ENCODE measurements at places on chromosomes 6 and 20.

- peak; percentile 65 for DNase-seq
Observed at GRCh38 chr20:3777716-3778629, 3.3 kb downstream of the SPEF1 start.

DNA sequence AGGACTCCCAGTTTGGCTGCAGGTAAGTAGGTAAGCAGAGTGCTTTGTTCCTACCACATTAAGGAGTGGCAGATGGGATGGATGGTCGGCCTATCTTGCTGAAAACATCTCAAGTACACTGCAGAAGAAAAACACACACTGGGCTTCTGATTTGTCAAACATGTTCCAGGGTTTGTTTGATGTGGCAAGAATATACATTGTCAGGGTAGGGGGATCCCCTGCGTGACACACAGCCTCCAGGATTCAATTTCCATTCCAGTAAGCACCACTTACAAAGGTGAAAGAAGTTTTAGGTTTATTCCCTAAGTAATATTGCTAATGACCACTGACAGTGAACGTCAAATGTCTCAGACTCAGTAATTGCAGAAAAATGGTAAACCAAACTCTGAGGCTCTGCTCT is 26.0 kb upstream of the KIF16B start:
- no peak for DNase-seq

GRCh38 chr20:5870568-5870981 is 79.8 kb downstream of the TRMT6 start:
- DNase-seq = no peak

DNA sequence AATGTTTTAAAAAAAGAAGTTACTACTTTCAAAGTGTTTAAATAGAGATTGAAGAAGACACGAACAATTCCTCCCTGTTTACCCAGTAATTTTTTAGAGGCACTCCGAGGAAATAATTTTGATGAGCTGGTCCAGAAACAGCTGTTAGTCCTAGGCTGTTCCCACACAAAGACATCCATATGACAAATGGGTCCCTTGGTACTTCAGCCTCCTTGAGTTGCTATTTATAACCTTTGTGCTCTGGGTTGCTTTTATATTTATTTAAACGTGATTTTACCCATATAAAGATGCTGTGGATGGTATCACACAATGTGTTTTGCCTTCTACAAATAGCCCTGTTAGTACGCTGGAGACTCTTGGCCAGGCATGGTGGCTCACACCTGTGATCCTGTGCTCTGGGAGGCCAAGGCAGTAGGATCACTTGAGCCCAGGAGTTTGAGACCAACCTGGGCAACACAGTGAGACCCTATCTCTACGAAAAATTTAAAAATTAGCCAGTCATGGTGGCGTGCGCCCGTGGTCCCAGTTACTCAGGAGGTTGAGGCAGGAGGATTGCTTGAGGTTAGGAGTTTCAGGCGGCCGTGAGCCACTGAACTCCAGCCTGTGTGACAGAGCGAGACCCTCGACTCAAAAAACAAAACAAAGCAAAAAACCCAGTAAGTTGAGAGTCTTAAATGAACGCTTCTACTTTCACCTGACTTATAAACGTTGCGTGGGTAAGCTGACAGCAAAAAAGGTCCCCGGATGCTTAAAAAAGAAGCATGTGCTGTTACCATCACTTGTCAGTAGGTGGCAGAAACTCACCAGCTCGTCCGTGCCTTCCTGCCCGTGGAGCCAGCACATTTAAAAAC is 56.9 kb upstream of the ARMH2 start:
- DNase-seq = peak; percentile 63

DNA sequence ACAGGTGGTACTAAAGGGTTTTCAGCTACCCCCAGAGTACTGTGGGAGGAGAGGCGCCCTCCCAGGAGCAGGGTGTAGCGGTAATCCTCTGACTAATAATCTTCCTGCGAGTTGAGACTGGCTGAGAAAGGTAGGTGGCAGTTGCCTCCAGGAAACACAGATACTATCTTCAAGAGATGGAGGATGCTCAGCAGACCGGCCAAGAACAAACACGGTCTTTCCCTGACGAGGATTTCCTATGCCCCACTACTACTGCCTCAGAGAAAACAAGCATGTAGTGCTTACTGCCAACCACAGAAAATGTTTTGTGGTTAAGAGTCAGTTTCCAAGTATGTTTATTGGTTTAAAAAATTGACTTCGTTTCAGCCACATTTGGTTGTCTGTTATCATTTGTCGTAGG is 26.8 kb downstream of the C6orf89 start:
- DNase-seq = no peak

DNA sequence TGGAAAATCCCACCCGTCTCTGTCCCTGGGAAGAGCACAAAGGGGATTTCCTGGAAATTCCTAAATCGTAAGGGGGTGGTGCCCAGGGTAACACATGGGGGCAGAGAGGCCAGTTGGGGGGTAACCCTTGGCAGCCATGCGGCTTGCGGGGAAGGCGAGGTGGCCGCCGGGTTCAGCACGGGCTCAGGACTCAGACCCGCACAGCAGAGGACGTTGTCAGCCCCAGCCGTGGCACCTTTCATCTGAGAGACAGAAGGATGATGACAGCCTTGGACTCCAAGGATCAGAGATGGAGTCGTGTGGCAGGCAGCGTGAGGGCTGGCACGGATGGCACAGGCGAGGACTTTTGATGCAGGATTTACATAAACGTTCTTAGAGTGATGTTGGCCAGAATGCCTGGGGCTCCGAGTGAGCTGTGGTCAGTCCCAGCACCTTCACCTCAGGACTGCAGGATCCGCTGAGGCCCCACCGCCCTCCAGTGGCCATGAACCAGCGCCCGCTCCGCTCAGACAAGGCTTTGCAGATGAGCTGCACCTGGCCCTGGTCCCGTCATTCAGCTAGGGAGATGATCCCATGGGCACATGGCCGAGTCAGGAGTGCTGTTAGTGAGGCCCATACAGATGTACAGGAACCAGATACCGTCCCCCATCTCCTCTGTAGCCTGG is 190.3 kb downstream of the TAF4 start:
- peak; percentile 4 for DNase-seq

DNA sequence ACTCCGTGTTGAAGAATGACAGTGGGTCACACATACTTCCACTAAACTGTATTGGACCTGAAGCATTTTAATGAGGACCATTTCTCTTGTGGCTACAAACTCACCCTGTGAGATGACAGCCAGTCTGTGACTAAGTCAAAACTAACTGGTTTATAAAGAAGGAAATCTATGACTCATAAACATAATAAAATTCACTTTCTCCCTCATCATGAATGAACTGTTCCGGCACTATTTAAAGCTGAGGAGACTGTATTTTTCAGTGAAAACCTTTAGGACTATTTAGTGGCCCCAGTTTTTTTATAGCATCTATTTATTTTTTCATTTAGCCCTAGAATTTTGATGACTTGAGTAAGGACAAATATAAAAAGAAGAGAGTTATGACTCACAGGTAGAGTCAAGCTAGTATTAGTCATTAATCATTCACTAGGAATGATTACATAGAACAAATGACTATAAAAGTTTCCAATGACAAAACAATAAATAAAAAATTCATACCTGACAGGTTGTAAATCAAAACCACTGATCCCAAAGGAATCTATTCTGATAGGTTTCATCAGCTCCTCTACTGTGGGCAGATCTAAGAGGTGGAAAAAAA is 34.2 kb downstream of the CEP162 start:
- no peak for DNase-seq

DNA sequence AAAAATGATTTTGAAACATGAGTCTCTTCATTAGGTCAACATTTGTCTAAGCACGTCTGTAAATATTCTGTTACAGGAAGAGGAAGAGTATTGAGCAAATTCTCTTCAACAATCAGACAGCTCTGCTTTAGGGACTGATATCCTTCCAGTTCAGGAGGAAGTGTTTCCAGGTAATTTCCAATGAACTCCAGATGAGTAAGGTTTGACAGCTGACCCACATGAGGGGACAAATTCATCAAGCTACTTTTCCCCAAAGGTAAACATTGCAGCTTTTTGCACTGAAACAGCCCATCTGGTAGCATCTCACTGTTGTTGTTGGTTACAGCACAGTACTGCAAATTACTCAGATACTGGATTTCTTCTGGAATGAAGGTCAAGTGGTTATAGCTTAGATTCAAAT is 18.1 kb downstream of the ENPP1 start:
- DNase-seq = no peak
